ENCODE measurements at places on chromosomes 2 and 18.

DNA sequence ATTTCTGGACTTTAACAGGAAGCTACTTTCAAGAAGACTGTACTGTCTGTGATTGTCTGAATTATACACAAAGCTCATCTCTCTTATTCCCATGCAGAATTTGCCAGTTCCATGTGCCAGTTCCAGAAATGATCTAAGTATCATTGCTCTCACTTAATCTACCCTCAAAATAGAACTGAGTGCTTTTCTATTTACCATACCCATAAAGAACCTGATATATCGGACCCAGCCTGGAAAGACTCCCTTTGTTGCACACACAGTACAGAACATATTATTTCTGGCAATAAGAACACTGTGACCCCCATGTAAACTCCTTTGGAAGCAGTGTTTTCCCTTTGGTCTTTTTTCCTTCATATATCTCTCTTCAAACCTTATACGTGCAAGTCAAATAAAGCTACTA, 102.3 kb upstream of the TTN start:
- DNase-seq: no peak

DNA sequence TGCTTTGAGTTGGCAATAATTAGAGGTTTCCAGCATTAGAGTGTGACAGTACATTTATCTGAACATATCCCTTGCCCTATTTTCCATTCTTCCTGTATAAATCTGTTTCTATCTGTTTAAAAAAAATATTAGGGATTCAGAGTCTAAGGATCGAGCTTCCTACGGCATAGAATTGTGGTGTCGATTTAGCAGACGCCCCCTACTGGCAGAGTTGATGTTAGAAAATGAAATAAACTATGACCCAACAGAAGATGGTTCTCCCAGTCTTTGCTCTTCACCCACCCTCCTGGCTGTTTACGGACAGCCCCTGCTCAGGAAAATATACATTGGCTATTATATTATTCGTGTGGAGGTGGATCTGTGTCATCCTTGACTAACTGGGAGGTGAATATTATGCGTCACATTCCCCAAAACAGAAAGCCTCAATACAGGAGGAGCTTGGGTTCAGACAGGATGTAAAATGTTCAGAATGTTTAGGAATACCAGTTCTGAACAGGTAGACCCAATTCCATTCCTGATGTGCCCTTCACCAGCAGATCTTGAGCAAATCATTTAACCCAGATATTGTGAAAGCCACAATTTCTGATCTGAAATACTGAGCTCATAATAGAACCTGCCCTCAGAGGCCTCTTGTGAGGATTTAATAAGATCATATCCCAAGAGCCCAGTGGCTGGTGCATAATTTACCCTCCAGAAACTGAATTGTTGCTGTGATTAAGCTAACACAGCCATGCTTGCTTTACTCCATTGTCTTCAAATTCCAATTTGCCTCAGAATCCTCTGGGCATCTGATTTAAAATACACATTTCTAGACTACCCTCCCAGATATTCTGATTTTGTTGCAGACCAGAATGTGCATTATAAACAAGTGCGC, 10.8 kb upstream of the ERMN start:
- peak; percentile 18 for DNase-seq

DNA sequence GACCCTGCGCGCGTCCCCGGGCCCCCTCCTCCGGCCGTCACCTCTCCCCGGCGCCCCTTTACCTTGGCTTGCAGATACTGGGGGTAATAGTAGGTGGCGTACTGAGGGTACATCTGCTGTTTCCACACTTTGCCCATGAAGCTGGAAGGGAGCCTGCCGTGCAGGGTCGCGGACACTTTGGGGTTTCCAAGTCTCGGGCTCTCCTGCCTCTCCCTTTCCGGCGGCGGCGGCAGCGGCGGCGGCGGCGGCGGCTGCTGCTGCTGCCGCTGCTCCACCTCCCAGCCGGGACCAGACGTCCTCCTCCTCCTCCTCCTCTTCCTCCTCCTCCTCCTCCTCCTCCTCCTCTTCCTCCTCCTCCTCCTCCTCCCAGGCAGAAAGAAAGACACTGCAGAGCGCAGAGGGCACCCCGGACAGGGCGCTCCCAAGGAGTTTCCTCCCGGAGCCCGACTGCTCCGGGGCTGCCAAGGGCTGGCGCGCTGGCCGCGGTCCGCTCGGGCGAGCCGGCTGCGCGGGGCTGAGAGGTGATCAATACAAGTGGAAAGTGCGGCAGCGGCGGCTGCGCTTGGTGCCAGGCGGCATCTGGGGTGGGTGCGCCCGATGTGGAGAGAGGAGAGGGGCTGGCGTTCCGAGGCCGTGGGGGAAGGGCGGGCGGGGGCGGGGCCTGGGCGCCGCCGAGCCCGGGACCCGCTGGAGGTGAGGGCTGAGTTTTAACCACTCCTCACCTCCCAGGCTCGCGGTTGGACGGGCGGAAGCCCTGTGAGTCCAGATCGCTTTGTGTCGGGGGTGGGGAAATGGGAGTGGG, at the start of gene RBMS1:
TSS of gene RBMS1 (minus strand) at position 581 of the 802 bp plus-strand sequence. CDS start at position 137, 444 bp downstream.
- peak; percentile 6 for DNase-seq

GRCh38 chr2:148829618-148830017, 45.4 kb upstream of the KIF5C start:
- no peak for DNase-seq

GRCh38 chr2:63035169-63035568, 15.5 kb upstream of the OTX1 start:
- DNase-seq: no peak

- no peak for DNase-seq
These were observed 16.5 kb upstream of the VIT start for GRCh38 chr2:36680012-36680411.

DNA sequence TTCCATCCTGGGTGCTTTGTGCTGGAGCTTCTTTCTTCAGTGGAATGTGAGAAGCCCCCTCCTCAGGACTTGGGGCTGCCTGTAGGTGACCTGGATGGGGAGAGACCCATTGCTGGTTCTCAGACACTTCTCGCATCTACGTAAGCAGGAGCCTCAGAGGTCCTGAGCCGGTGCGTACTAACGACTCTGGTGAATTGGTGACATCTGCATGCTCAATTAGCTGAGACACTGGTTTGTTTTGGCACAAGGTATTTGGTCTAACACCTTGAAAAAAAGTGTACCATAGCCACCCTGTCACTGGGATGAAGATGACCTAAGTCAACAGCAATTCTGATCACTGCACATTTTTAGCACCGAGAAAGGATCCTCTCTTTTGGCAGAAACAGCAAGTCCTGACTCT, 57.7 kb downstream of the LRRC30 start:
- DNase-seq: no peak

DNA sequence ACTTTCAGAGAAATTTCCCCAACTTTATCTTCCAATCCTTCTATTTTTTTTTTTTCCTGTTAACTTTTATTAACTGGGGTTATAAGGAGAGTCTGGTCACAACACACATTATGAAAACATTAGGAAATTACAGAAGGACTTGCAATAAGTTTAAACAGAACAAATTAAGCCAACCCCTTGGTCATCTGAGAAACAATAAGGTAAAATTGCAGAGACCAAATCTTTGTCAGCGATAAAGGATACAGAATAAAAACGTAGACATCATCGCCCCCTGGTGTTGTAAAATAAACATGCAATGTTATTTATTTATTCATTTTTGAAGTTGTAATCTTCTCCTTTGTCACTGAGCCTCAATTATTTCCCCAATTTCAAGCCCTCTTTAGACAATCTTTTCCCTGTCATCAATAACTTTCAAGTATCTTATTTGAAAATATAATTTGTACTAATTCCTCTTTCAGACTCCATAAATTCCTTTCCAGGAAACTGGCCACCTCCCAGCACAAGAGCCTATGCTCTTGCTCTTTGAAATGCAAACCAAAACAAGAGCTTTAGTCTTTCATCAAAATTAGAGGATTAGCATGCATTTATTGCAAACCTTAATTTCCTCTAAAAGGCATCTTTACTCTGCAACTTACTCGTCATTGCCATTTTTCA, 19.5 kb downstream of the G6PC2 start:
- no peak for DNase-seq

DNA sequence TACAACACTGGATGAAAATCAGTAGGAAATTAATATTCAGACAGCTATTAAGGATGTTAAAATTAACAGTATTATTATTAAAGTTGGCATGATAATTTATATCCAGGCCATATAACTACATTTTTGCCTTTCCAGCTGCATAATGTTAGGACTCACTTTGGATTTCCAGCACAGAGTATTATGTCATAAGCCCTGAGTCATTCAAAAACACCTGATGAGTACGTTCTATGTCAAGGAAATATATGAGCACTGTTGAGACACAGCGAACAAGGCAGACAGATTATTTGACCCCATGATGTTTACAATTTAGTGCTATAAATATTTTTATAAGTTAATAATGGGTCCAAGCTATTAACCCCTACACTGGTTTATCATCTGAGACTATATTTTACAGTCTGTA, 59.8 kb upstream of the RIT2 start:
- no peak for DNase-seq
